ENCODE measurements at places on chromosomes 16 and 17.

- no peak for DNase-seq
These were observed 43.0 kb upstream of the ABCA3 start for GRCh38 chr16:2383501-2383900.

- DNase-seq, result no peak
These were observed 15.5 kb downstream of the HS3ST6 start for GRCh38 chr16:1902547-1903219.

DNA sequence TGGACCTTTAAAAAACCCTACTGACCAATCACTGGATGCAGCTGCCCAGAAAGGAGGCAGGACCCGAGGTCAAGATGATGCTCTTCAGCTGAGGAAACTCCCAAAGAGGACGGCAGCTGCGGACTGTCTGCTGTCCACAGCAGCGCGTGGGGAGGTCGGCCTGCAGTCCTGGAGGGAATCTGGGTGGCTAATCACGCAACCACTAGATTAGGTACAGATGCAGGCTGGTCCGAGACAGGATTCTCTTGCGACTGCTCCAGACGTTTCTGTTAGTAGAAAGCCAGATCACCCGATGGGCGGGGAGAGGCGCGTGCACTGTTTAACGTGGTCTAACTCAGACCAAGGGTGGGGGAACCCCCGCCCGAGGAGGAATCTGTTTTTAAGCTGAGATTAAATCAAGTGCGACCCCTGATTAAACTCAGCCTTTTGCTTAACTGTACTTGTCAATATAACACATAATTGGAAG is 8.8 kb downstream of the CTRB2 start:
- no peak for DNase-seq

- DNase-seq, result no peak
These were observed 39.0 kb downstream of the LYRM1 start for GRCh38 chr16:20939611-20940010.

DNA sequence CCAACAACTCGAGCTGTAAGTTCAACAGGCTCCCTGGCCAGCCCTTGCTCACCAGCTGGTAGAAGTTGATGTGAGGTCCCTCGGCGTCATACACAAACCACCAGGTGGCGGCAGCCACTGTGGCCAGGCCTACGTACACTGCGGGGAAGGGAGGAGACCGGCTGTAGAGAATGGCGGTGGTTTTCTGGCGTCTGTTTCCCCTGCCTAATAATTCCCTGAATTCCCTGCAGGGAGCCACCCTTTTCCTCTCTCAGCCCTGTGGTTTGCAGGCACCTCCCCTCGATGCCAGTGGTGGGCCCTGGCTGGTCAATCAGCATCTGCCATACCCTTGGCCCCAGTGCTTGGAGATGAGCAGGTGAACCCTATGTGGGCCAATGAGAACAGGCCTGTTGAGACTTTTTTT is 18.9 kb upstream of the P2RX1 start:
- DNase-seq, result peak; percentile 80

- DNase-seq, result no peak
These were observed 41.3 kb downstream of the BEAN1 start for GRCh38 chr16:66468321-66468965.

- DNase-seq, result no peak
These were observed 190.2 kb upstream of the ZNF469 start for GRCh38 chr16:88192601-88193000.

DNA sequence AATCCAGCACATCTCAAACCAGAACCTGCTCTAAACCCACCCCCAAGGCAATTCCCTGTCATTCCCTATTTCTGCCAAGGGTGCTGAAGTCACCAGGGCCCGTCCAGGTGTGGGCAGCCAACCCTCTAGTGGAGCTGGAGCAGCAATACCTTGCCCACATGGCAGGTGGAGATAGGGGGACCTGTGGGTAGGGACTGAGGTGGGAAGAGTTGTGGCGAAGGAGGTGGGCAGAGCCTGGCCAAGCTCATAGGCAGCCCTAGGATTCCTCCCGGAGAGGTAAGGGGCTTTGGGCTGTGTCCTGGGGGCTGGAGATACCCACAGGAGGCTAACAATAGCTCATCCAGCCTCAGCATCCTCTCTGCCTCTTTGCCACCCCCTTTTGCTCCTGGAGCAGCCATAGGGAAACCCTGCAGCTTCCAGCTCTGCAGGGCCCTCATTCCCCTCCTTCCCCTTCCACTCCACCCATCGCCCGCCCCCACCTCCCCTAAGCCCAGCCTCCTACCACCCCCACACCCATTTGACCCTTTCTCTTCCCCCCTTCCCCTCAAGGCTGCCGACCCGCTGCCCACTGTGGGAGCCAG is 30.4 kb upstream of the CRHR1 start:
- DNase-seq, result no peak

DNA sequence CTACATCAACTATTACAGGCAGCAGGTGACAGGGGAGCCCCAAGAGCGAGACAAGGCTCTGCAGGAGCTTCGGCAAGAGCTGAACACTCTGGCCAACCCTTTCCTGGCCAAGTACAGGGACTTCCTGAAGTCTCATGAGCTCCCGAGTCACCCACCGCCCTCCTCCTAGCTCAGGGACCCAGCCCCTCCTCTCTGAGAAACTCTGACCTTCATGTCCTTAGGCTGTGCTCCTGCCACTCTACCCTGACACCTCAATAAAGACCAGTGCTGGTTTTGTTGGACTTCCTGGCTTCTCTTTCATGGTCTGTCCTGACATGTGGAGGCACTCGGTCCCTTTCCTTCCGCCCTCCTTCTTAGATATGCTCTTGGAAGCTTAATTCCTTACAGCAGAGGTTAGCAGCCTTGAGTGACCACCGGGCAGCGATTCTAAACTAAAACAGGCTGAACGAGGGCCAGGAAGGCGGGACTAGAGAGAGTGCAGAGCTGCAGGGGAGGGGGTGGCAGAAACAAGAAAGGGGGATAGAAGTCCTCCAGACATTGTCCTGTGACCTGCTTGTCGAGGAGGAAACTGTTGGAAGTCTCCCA is 915 bp downstream of the AHSP start:
- no peak for DNase-seq

DNA sequence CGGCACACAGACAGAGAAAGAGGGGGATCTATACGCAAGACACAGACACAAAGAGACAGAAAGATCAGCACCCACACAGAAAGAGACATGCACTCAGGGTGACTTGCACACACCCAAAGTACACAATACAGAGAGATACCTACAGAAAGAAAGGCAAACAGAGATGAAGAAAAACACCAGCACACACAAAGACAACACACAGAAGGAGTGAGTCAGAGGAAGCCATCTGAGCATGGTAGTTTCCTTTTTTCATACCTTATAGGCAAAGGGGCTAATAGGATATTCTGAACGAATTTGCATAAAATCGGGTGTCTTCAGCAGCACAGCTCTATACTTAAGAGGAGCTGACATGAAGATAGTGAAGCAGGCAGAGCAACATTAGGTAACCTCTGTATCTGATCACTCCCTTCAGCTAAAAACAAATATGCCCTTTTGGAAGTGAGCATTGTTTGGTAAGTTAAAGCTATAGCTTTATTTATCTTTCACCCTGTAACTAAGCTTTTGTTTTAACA is 198.6 kb downstream of the AATF start:
- peak; percentile 4 for DNase-seq

- no peak for DNase-seq
These were observed 20.7 kb upstream of the GLG1 start for GRCh38 chr16:74627506-74628220.

GRCh38 chr17:50902372-50903353 is 36.5 kb upstream of the TOB1 start:
- no peak for DNase-seq

- no peak for DNase-seq
These were observed 35.2 kb upstream of the KIFC3 start for GRCh38 chr16:57837305-57838125.

DNA sequence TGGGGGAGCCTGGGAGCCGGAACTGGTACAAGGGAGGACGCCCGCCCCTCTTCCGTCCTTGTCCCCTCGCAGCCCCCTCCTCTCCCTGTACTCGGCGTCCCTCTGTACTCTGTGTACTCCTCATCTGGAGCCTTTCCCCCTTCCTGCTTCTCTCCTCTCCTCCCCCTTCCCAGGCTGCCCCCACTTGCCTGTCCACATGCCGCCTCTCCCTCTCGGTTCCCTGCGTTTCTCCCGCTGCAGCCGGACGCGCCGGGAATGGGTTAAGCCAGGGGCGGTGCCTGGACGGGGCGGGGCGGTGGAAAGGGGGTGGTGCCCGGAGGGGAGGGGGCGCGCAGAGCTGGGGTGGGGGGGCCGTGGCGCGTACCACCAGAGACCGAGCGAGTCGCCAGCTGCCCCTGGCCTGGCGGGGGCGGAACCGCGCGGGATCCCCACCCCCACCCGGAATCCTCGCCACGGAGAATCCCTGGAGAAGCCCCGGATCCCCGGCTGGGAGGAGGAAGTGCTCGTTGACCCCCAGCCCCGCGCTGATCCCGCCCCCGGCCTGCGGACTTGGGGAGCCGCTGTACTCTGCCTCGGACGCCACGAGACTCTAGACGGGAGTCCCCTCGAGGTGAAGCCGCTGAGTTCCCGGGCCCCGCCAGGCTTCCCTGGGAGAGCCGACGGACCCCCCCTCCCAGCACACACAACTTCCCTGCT is 22.6 kb downstream of the GJD3 start:
- no peak for DNase-seq

- no peak for DNase-seq
These were observed 19.5 kb downstream of the MRM3 start for GRCh38 chr17:801660-802059.

GRCh38 chr17:59863616-59864015 is 29.1 kb downstream of the TUBD1 start:
- DNase-seq, result no peak

DNA sequence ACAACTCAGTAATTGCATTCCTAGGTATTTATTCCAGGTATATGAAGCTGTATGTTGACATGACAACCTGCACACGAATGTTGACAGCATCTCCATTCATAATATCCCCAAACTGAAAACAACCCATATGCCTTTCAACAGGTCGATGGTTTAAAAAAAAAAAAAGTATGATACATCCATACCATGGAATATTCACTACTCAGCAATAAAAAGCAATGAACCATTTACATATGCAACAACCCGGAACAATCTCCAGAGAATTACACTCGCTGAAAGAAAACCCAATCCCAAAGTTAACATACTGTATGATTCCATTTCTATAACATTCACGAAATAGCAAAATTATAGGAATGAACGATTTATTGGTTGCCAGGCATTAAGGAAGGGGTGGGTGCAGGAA is 53.3 kb upstream of the DNAH9 start:
- no peak for DNase-seq

DNA sequence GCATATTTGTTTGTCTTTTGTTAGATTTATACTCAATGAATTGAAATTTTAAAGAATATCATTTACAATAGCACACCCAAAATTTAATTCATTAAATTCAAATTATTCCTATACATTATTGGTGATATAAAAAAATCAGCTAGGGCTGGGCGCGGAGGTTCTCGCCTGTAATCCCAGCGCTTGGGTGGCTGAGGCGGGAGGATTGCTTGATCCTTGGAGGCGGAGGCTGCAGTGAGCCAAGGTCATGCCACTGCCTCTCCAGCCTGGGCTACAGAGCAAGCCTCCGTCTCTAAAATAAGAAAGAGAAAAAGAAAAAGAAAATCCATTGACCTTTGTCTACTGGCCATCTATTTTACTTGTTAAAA is 4.5 kb upstream of the PRDM7 start:
- DNase-seq, result no peak

DNA sequence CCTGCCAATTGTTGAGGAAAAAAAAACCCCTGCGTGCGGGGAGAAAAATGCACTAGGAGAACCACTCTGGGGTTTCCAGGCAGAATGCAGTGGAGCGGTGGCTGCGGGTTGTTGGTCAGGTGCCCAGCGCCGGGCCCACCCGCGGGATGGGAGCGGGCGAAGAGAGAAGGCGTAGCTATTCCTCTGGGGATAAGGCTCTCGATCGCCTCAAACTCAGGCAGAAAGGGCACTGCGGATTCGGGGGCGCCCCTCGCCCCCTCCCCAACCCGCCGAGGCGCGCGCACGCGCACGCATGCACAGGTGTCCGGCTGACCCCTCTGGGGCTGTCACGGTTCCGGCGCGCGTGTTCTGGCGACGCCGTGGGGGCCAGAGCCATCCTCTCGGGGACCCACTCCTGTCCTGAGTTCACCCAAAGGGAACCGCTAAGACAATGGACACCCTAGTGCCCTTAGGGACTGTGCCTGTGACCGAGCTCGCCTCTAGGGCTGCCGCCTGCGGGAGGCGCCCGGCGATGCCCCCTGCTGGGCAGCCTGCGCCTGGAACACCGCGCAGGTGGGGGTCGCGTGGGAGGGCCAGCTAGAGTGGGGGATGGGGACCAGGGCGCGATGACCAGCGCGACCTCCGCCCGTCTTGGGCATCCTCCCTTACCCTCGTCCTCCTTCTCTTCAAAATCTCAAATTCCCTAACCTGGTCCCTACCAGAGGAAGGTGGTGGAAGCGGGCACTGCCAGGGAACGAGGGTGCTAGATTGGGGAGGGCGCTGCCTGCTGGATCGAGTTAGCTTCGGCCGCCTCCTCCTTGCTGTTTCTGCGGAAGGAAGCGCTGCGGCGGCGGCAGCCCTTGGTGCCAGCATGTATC is 14.4 kb upstream of the CBX8 start:
- peak; percentile 75 for DNase-seq

GRCh38 chr16:775236-775796 is 12.9 kb downstream of the RPUSD1 start:
- no peak for DNase-seq

- DNase-seq, result no peak
These were observed 84.8 kb downstream of the SNX11 start for GRCh38 chr17:48192321-48192731.

GRCh38 chr17:78251773-78252103 is 20.3 kb downstream of the TMEM235 start:
- DNase-seq, result no peak

- no peak for DNase-seq
These were observed 4.6 kb downstream of the KIFC3 start for GRCh38 chr16:57797526-57798266.

GRCh38 chr17:7141824-7142223 is 27.2 kb upstream of the ASGR2 start:
- no peak for DNase-seq

DNA sequence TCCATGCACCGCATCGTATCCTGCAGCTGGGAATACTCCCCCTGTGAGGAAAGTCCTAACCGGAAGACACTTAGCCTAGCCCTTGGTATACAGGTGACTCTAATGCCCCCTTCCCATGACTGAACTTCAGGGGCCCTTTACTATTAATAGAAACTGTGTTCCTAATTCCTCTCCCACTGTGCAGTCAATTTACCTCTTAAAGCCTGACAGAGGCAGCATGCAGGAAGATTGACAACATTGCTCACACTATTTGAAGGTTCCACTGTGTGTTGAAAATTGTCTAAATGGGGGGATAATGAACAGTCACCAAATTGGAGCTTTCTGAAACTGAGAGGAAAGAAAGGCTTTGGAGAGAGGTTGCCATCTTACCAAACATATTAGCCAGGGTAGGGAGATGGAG is 222.6 kb downstream of the SHISA9 start:
- DNase-seq, result no peak
